AG10803 (cell line): ENCODE measurements at places on chromosomes 11 and 22.
A peak's percentile ranks its signal among the peaks of the same experiment; 100 is the strongest.

DNA sequence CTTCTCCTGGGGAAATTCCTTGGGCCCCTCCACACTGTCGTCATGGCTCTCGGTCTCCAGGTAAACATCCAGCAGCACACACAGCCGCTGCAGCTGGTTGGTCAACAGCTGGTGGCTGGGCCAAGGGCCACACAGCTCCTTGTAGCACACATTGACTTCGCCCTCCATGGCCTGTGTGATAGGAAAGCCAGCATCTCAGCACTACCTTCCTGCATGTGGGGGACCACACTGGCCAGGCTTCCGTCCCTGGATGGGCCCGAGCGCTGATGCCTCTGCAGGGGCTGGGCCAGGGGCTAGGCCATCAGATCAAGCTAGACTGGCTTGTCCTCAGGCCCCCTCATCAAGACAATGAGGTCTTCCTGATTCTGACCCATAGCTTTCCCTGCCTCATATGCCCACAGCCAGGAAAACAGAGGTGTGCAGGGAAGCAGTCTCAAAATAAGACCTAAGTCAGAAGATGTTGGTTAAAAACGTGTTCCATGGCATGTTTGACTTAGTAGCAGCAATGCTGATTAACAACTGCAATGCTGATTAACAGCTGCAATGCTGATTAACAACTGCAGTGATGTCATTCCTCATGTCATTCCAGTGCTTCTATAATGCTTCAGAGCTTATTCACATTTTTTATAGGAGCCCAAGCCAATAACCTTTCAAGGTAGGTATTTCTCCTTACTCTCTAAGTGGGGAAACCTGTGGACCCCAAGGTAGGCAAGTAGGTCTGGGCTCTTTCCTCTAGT, 31.3 kb downstream of the NEFH start:
- DNase-seq: no peak

DNA sequence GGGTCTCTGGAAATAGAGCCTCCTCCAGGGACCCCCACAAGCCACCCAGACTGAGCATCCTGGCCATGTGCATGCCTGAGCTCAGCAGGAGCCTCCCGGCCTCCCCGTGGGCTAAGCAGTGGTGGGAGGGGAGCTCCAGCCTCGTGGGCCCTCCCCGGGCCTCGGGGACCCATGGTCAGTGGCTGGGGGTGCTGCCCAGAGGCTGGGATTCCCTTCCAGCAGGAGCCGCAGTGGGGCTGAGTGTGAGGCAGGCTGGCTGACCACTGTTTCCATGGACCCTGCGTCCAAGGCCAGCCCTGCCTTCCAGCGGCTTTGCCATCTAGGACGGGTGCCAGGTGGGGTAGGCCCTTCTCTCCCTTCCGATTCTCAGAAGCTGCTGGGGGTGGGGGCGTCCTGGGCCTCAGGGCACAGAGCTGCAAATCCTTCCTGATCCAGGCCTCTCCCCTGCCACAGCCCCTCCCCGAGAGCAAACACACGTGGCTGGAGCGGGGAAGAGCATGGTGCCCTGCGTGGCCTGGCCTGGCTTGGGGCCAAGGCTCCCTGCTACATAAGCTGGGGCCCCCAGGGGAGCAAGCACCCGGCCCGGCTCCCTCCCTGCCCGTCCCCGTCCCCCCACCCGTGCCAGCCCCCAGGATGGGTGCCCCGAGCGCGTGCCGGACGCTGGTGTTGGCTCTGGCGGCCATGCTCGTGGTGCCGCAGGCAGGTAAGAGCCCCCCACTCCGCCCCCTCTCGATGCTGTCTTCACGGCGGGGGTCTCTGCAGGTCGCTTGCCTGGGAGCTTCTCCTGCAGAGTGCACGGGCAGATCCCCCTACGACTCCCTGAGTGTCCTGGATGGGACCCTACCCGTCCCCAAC, at the start of gene MUC5B:
Gene MUC5B, plus strand, starts transcription at position 576 of the 855 bp plus-strand sequence. Its CDS starts 58 bp downstream, at position 634.
- no peak for DNase-seq

- no peak for DNase-seq
Observed at GRCh38 chr22:31501738-31502137, 5.4 kb downstream of the SFI1 start.

DNA sequence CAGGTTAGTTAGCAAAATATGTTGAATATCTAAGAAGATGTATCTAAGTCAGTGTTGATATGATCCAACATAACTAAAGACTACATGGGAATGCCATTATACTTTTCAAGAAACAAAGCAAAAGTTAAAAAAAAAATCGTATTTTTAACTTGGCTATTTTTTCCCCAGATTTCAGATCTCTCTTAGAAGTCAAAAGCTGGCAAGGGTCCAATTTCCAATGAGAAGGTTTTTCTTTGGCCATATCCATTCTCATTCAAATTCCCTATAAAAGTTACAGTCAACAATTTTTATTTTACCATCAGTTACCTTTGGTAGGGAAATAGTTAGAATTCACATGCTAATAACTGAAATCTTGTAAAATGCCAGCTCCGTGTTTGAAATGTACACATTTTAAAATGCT, 70.5 kb upstream of the FAT3 start:
- DNase-seq: no peak

DNA sequence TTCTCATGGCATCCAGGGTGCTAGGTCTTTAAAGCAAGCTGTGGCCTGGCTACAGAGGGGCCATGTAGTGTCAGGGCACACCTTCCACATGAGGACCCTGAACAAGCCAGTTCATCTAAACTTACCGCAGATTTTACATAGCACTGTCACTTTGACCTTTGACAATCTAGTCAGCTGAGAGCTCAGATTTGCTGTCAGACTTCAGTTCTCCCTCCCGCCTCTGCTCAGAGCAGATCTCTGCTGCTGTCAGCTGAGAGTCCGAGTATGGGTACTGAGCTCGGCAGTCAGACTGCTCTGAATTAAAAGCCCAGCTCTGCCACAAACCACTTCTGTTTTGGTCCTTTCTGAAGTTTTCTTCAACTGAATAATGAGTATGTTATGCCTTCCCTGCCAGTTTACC, 507.1 kb downstream of the SOX6 start:
- no peak for DNase-seq

DNA sequence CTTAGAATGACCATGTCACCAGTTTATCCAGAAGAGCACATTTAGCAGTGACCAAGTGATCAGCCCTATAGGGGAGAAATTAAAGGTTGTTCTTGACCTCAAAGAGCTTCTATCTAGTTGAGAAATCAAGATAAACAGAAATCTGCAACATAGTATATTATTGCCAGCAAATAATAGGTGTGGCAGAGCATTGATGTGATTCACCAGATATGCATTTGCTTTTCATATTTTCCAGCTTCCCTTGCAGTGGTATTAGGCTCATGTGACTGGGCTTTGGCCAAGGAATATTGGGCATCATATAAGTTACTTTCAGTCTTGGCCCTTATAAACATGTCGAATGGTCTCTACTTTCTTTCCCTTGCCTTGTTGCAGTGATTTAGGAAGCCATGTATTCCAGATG, 34.5 kb downstream of the COMMD9 start:
- peak; percentile 38 for DNase-seq
